ENCODE measurements at places on chromosomes 2 and 18.

DNA sequence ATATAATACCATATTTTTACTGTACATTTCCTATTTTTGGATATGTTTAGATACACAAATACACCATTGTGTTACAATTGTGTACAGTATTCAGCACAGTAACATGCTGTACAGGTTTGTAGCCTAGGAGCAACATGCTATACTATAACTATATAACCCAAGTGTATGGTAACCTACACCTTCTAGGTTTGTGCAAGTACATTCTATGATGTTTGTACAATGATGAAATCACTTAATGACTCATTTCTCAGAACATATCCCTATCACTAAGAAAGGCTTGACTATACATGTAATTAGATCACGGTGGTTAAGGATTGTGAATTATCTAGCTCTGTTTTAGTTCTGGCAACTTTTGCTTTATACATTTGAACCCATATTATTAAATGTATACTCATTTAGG, 31.3 kb downstream of the NPHP1 start:
- DNase-seq: no peak

DNA sequence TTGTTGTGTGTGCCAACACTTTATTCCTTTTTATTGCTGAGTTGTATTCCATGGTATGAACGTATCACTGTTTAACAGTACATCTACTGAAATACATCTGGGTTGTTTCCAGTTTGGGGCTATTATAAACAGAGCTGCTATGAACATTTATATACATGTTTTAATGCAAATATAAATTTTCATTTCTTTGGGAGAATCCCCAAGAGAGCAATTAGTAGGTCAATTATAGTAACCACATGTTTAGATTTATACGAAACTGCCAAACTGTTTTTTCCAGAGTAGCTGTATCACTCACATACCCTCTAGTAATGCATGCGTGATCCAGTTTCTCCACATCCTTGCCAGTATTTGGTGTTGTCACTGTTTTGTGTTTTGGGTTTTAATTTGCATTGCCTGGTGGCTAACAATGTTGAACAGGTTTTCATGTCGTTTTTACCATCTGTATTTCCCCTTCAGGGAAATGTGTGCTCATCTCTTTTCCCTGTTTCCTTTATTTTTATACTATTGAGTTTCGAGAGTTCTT, 81.0 kb downstream of the TMEM131 start:
- no peak for DNase-seq

DNA sequence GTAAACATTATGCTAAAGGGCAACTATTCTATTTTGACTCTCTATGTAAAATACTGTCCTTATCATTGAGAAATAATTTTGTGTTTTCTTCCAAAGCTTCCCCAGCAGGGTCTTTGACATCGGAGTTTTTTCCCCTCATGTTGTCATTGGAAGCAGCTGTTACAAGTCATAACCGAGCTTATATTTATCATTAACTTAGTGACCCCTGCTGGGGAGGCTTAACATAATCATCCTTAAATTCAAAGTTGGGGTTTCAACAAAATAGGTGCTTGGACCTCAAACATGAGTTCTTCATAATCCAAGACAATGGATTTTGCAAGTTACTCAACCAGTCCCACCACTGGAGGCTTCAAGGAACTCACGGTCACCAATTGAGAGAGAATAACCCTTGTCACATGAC, 330.9 kb downstream of the DCC start:
- DNase-seq: no peak

DNA sequence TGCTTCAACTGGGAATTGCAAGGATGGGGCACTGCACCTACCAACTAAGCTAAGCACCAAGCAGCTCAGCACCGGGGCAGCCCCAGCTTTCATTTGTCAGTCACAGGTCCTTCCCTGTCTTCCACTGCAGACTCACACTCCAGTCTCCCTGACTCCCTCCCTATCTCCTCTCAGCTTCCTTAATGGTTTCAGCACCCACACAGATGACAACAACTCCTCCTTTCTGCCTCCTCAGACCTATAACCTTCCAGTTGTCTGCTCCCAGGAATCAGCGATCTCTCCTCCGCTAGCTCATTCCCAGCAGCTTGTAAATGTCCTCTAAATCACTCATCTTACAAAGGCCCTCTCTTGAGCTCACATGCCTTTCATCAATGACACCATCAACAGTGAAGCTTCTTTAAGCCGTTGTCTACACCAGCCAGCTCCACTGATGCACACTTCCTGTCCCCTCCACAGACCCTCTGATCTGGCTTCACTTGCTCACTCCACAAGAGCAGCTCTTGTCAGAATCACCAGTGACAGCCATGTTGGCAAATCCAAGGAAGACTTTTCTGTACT, 32.1 kb downstream of the CLASP1 start:
- peak; percentile 89 for DNase-seq

GRCh38 chr18:68648191-68648590, 66.7 kb downstream of the TMX3 start:
- no peak for DNase-seq

GRCh38 chr2:24214880-24215279, 40.0 kb downstream of the FAM228A start:
- no peak for DNase-seq

Data from islet precursor cell (in vitro differentiated cells).